ENCODE measurements at places on chromosomes 2 and 18.

DNA sequence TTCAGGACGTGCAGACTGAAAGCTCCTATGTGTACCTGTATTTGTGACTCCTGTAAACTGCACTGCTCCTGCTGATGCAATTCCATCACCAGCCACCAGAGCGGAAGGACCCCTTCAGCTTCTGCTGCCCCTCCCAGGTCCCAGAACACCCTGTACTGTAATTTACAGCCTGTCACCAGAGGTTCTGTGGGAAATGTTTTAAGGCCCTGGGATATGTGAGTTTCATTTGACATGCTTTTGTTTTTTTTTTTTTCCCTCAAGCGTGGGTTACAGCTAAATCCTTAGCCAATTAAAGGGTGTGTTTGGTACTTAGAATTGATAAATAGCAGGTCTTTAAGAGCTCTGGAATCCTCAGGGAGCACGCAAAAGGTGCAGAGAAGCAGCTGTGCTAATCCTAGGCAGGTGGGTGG lies 79.4 kb downstream of the KCTD1 start:
- no peak for DNase-seq

DNA sequence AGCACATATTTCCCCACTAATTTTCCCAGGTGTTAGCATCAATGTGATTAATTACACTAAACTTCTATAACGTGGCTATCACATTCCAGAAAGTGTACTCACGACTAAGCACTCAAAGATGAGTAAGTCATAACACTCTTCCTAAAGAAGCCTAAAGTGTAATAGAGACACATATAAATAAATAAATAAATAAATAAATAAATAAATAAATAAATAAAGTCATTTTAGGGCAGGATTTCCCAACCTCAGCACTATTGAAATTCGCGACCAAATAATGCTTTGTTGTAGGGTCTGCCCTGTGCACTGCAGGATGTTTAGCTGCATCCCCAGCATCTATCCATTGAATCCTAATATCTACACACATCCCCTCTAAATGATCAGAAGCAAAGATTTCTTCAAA lies 390.9 kb downstream of the CDH7 start:
- no peak for DNase-seq

DNA sequence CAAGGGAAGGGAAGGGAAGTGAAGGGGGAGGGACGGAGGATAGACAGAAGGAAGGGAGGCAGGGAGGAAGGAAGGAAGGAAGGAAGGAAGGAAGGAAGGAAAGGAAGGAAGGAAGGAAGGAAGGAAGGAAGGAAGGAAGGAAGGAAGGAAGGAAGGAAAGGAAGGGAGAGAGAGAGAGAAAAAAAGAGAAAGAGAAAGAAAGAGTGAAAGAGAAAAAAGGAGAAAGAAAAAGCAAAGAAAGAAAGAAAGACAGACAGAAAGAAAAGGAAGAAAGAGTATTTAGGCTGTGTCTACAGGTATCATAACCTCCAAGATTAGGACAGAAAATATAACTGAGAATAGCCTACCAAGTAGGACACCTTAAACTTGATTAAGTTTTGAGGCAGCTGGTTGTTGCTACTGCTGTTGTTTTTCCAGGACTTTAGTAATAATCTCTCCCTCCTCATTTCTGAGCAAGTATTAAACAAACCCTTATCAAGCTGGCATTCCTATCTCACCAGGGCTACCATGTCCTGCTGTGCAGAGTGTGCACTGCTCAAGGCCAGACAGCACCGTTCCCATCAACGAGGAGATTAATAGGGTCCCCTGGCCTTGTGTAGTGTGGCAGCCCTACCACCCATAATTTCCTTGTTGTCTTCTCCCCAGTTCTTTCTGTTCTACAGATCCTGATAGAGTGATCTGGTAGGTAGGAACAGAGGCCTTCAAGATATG lies 90.5 kb upstream of the FHL2 start:
- DNase-seq, result no peak

DNA sequence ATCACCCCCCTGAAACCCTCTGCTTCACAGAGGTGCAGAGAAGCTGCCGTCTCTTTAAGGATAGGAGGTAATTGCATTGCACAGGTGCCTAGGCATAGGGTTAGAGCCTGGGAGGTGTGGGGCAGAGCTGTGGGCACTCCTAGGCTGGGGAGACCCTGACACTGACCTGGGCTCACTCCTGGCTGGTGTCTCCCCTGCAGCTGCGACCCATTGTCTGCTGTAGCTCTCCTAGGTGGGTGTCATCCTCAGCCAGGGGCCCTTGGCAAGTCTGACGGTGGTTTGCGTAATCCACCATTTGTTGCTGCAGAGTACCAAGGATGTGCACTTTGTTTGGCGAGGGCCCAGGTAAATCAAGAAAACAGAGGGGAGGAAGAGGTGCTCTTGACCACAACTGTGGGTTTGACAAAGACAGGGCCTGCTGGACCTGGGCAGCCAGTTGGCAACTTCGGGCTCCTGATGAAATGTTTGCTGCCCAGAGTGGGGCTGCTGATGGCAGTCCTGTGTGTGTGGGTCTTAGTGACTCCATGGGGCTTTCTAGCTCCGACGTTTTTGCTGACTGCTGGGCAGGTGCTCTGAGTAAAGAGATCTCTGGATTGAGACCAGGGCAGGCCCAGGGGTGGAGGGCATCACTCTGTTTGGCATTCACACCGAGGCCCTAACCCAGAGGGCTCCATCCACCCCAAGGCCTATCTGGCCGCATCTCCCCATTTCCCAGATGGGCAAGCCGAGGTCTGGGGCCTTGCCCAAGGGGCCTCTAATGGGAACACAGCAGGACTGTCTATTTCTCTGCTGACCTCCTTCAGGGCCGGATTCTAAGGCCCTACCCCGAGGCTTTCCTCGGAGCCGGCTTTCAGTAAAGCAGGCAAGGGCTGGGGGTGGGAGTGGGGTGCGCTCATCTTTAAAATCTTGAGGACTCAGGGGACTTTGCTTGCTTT lies 67.7 kb downstream of the EDAR start:
- DNase-seq, result peak; percentile 13

DNA sequence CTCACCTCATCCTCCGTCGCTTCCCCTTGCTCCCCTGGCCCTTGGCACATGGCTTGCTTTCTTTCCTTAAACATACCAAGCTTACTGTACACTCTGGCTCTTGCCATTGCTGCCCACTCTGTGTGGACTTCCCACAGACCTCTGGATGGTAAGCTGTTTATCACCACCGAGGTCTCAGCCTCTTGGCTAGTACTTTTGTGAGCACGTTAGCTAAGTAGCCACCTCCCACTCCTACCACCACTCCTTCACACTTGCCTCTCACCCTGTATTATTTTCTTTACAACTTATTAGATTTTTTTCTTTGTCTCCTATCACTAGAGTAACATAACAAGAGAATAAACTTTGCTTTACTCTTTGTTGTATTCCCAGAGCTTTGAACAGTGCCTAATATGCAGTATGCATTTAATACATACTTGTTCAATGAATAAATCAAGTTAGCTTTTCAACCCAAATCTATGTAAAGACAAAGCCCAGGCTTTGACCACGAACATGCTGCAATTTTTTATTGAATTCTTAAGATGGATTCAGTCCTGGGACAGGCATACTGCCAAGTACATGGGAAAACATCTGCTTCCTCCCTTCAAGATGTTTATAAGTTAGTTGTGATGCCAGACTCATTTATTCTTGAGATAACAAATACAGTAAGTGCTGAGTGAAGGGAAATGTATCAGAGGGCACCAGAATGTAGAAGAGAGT lies 25.0 kb upstream of the MSGN1 start:
- DNase-seq, result no peak

GRCh38 chr2:208490492-208490891 lies 83.9 kb downstream of the PTH2R start:
- no peak for DNase-seq

DNA sequence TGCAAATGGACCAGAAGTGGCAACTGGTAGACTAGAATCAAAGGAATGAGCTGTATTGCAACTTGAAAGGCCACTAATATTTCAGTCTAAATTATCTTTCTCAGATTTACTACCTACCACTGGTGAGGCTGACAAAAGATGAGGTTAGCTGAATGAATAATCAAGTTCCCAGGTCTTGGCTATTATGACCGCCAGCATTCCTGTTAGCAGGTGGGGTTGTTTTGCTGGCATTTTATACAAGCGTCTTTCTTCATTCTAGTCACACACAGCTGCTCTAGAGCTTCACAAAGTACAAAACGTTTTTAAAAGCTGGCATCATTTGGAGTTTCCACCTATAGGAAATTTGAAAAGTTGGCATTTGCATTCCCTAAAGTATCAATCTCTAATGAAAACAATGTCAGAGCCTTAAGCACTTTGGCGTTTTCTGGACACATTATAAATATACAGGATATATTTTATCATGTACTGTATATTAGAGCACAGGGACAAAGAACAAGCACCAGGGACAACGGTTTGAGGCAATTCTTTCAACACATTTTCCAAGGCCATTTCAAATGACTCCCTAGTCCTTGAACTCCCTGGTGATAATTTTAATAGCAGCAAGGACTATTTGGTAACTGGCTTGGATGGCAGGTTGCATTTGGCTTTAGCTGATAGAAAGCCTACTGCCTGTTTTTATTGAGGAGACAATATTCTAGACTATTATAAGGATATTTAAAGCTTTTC lies 410.2 kb upstream of the CHST9 start:
- DNase-seq, result no peak

- DNase-seq, result no peak
Measured at GRCh38 chr2:119703526-119703925, 24.5 kb downstream of the TMEM177 start.

- DNase-seq, result no peak
Measured at GRCh38 chr2:689877-690510, 12.8 kb upstream of the TMEM18 start.

DNA sequence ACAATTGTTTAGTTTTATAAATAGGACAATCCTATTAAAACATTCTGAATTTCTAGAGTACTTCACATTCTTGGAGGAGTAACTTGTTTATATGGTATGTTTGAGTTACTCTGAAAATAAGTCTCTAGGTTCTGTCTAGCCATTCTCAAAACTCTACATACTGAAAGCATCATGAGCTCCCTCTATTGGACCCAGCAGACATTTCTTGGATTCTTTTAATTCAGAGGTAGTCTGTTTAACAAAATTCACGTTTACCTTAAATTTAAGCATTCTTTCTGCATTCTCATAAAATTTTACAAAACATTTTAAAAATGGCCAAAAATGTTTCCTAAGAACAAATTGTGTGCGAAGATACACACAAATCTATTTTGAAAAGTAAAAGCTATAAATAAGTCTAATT lies 15.3 kb downstream of the SP9 start:
- DNase-seq, result no peak

GRCh38 chr2:205679410-205680009 lies 2.8 kb upstream of the NRP2 start:
- DNase-seq, result no peak

DNA sequence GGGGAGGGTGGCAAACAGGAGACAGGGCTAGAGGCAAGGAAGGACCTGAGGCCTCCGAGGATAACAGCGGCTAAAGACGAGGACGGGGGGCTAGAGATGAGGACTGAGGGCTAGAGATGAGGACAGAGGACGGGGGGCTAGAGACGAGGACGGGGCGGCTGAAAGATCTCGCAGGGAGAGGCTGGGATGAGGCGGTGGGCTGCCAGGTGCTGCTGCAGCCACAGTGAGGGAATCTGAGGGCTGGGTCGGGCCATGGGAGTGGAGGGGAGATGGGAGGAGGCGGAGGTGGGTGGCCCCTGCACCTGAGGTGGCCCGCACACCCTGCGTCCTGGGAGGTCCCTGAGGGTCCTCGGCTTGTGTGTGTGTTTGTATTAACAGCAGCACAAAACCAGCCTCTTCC lies 350.2 kb upstream of the SALL3 start:
- no peak for DNase-seq

- DNase-seq, result no peak
Measured at GRCh38 chr18:12606592-12607315, 51.2 kb downstream of the SPIRE1 start.

GRCh38 chr2:237260039-237260620 lies 153.8 kb downstream of the COL6A3 start:
- DNase-seq, result no peak

GRCh38 chr2:37005118-37005868 lies 39.0 kb upstream of the STRN start:
- no peak for DNase-seq

GRCh38 chr2:170883683-170884082 lies 45.4 kb upstream of the GORASP2 start:
- DNase-seq, result no peak

DNA sequence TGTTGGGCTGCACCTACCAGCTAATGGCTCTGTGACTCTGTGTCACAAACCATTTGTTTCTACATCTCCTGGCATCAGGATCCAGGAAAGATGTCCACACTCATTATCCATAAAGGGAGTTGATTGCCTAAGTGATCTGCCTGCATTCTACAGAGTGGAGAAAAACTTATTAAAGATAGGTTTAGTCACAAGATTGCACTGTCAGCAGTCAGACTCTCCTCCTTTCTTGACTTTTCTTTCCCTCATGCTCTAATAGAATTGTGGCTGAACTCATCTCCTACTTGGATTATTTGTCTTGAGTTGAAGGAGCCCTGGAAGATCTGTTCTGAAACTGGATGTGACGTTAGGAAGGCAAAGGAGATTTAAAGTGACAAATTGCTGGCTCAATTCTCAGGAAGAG lies 152.7 kb downstream of the SLC8A1 start:
- DNase-seq, result no peak

DNA sequence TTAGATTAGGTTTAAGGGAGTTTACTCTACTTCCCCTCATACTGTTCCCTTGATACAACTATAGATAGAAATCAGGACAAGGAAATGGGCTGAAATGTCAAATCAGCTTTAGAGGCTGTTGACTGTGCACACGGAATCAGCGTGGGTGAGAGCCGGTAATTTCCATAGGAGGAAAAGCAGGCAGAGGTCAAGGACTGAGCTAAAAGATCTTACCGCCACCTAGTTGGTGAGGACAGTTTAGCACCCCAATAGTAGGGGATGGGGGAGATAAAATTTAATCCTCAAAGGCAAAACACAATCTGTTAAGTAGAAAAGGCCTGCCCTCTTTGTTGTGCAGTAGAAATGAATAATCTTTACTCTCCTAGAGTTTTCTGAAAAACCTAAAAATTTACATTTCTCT lies 1154.5 kb upstream of the CHAC2 start:
- DNase-seq, result no peak

GRCh38 chr2:54496920-54497319 lies 40.8 kb downstream of the SPTBN1 start:
- no peak for DNase-seq

DNA sequence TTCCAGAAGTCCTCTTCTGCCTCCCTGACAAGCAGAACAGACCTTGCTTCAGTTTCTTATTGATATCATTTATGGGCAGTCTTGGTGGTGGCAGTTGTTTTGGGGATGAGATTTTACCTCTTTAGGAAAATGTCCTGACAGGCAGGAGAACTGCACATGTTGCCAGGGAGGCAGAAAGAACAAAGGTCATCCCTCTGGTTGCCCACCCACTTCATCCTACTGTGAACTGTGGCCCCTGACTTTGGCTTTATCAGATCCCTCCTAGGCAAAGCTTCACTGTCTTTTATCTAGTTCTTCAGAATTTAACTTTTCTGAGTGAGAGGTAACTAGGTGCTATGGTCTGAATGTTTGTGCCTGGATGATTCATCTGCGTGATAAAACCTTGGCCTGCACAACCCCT lies 2071.3 kb upstream of the CELF4 start:
- no peak for DNase-seq

- DNase-seq, result no peak
Measured at GRCh38 chr18:10088734-10089133, 174.9 kb downstream of the VAPA start.

GRCh38 chr2:20589975-20590703 lies 60.8 kb downstream of the HS1BP3 start:
- DNase-seq, result peak; percentile 17
